Stimulated activated naive CD8-positive, alpha-beta T cell treated with anti-CD3 and anti-CD28 coated beads, Interleukin-15, amount 100 ng/mL, for 72 hours (primary cell): ENCODE measurements at places on chromosomes 4 and X.

GRCh38 chrX:142134533-142134932 lies 70.6 kb downstream of the MAGEC2 start:
- DNase-seq, result no peak

DNA sequence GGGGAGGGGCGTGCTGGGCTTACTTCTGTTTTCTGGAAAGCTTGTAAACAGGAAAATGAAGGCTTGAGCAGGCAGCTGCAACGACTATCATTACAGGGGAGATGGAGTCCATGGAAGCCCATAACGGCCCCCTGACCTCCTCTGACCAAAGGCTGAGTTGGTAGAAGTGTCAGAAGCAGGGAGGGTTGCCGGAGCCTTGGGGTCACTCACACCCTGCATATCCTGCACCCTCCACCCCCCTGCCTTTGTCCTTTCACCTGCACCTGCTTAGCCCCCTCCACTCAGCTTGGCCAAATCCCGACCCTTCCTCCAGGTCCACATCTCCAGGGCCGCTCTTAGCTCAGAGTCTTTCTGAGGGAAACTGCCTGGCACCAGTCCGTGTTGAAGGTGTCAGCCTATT lies 12.5 kb upstream of the MSX1 start:
- no peak for DNase-seq

DNA sequence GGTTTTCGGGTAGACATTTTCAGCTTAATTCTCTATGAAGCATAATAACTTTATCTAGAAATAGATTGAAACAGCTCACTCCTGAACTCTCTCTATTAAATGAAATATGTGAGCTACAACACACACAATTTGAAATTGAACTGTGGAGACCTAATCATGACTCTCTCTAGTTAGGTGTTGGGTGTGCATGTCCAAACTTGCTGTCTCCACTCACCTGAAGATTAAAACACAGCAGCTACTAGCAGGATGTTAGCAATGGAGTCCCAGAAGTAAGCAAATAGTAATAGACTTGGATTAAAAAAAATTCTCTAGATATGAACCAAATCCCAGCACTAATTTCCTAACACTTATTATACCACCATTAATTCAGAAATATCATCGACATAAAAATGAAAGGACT lies 173.1 kb downstream of the FSTL5 start:
- DNase-seq, result no peak

DNA sequence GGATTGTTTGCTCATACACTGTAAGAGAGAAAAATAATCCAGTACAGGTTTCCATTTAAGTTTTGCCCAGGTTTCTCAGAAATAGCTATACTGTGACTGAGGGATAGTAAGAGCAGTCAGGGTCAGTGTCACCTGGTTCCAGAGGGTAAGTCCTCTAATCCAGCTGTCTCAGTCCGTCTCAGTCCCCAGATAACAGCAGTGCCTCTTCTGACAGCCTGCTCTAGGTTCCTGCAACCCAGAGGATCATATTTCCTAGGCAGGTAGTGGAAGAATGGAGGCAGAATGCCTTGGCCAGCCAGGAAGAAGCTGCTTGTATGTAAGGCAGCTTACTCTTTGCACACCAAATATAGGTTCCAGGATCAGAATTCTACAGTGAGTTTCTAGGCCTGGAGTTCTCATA lies 22.6 kb upstream of the GNRHR start:
- DNase-seq, result no peak

- DNase-seq, result no peak
Observed at GRCh38 chrX:66001596-66001995, 38.3 kb downstream of the VSIG4 start.

GRCh38 chr4:88283661-88284438 lies 511 bp downstream of the PPM1K start:
- peak; percentile 72 for DNase-seq
